ENCODE measurements at places on chromosomes 12 and 14.

DNA sequence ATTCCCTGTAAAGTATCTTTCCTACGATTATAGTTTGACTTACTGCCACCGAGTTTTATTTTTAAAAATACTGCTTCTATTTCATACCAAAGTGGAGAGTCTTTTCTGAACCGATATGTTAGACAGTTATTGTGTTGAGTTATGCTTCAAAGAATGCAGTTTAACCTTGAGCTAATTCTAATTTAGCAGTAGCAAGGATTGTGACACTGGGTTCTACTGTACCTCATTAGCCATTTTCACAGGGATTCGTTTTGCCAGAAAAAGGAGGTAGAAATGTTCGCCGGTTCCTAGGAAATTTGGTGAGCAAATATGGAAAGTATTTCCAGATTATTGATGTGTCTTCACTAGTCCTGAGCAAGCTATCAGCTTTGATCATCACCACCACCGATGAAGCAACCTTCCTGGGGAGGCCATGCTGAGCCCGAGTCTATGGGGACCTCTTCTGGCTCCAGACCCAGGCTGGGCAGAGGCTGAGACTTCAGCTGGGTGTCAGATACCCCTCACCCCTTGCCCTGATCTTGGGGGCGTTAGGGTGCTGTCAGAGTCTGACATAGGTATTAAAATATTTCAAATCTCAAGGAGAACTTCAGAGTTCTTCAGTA lies 13.6 kb downstream of the GLRX5 start:
- DNase-seq: no peak

DNA sequence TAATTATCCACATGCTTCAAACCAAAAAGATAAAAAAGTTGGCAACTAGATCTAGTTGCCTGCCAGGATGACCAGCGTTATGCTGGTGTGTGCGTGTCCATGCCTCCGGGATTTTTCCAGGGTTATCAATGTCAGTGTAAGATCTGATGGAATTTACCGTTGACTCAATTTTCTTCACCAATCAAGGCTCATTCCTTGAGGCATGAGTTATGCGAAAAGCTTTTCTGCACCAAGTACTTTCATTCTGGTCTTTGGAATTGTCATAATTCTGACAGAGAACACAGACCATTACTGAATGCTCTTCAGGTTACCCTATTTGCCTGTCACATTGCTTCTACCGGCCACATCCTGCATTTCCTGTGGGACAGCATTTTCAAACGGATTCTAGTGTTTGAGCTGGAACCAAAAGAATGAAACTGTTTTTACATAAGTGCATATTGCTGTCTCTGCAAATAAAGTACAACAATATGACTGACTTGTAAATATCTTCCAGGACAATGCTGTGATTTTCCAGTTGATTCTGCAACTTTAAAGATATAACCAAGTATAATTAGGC lies 91.8 kb downstream of the DUSP16 start:
- no peak for DNase-seq

DNA sequence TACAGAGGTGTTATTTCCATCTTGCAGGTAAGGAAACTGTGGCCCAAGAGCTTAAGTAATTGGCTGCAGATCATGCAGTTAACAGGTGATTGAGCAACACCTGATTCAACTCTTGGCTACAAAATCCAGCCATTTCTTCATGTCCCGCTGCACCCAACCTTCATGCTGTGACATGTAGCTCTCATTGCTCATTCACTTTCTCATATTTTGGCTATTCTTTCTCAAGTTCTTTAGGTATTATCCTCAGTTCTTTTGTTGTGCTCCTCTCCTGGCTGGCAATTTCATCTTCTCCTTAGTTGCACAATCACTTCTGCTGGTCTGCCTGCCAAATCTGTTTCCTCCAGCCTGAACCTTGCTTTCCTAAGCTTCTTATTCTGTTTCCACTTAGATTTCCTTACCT lies 300.8 kb downstream of the SSPN start:
- no peak for DNase-seq

DNA sequence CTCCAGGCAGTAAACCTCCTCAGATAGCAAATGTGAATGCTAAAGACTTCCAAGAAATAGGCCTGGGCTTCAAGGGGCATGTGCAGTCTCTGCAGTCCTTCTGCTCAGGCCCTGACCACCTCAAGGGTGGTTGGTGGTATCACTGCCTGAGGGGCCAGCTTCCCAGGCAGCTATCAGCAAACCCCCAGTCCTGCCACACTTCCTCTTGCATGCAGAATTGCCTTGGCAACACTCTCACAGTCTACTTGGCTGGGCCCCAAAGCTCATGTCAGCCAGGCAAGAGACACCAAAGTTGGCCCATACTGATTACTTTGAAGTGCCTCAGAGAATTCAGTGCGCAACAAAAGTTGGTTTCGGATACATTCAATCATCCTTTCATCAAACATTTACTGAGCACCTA lies 3.5 kb upstream of the ASB8 start:
- DNase-seq: no peak

DNA sequence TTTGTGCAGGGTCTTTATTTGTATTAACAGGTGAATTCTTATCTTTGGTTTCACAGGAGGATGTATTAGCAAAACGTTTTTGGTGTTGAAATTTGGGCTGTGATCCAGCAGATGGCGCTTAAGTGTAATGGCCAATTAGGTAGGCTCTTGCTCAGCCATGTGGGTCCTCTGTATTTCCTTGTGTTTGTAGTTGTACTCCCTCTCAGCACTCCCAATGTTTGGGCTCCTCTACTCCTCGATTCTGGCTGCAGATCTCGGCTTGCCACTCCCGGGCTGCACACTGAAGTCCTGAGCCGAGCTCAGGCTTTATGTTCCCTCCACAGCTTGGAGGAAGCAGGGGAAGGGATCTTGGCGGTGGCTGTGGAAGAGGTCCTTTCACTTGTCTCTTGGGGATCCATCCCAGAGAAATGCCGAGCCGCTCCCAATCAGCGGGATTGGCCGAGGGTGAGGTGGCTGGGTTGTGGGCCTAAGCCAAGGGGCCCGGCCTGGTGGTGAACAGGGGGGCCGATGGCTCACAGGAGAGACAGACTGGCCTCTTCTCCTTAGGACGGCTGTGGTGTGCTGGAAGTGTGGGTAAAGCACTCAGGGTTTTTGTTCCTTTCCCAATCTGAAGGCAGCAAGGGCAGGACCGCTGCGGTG lies 133.7 kb downstream of the AEBP2 start:
- no peak for DNase-seq

DNA sequence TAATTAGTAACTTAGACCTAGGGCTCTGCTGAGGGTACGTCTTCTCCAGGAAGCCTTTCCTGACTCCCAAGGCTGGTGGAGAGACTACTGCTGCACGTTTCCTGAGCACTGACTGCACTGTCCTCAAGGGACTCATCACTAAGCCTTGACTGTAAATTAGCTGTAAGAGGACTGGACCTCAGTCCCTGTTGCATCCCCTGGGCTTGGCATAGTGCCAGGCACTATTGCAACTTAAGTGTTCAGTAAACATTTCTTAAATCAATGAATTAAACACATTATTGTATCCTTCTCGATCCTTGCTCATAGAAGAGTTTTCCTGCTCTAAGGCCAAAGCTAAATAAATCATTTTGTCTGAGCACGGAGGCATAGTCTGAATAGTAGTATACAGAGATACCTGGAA lies 31.9 kb upstream of the IFNG-AS1 start:
- DNase-seq: no peak

DNA sequence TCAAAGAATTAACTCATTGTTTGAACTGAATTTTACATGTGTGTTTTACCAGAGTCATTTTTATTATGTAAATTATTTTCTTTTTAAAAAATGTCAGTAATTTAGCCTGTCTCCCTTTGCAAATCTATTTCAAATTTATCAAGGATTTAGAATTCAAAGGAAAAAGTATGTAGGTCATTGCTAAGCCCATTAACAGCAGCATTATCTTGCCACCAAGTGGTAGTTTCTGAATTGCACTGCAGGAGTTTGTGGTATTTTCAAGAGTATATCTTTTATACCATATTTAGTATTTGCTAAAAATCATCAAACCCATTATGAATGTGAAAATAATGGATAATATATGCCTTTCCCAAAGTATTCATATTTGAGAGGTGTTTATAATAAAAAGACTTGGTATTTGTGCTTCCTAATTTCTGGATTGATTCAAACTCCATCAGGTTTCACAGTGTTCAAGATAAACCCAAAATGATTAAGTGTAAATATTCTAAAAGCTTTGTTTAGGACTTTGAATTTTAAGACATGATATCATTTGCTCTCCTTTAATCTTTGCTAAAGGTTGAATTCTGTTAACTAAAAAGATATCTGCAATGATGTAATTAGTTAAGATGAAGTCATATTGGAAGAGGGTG lies 711.4 kb downstream of the FSCB start:
- no peak for DNase-seq

DNA sequence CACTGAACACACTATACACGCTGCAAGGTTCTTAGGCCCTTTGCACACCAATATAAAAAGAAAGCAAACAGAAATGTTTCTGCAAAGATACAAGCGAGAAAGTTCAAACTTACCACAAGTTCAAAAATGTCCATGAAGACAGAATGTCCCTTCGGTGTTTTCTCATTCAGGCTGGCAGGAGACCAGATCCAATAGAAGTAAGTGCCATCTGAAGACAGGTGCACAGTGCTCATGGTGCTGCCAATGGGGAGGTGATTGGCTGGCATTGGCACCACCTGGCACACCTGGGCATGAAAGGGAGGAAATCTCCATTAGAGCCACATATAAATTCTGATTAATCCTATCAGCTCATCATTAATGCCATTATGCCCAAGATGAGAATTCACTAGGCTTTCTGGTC lies 76.3 kb downstream of the HECTD4 start:
- DNase-seq: no peak

- DNase-seq: no peak
Observed at GRCh38 chr14:74669846-74670245, 43.0 kb downstream of the AREL1 start.

All from activated effector memory CD4-positive, alpha-beta T cell treated with anti-CD3 and anti-CD28 coated beads, Interleukin-2, amount 50 U/mL, for 16 hours (primary cell).